ENCODE measurements at places on chromosomes 13 and 19.
A peak's percentile ranks its signal among the peaks of the same experiment; 100 is the strongest.

- DNase-seq, result no peak
Measured at GRCh38 chr13:110643324-110643723, 28.0 kb downstream of the NAXD start.

GRCh38 chr13:110254751-110255553 is 52.0 kb downstream of the COL4A1 start:
- DNase-seq, result no peak

DNA sequence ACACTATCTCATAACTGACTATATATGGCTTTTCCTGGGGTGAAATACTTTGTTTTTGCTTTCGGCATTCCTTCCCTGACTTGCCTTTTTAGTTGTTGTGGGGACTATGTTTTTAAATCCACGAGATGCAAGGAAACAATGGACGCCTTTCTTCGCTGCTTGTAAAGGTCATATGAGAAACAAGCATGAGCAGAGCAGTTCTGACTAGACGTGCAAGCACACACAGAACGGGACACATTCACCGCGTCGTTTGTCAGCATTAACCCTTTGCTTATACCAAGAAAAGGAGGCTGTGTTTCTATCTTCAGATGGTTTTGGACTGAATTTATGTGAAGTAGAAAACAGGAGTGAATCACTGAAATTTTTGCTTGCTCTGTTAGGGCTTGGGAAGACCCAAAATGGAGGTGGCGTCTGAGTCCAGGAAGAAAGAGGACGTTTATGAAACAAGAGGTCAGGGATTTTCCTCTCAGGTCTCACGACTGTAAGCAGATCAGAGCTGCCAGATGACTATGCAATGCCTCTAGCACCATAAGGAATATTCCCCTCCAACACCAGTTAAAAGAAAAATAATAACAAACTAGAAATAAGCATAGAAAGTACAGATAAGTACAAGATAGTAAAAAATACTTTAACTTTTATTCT is 358.9 kb downstream of the DLEU7 start:
- no peak for DNase-seq

DNA sequence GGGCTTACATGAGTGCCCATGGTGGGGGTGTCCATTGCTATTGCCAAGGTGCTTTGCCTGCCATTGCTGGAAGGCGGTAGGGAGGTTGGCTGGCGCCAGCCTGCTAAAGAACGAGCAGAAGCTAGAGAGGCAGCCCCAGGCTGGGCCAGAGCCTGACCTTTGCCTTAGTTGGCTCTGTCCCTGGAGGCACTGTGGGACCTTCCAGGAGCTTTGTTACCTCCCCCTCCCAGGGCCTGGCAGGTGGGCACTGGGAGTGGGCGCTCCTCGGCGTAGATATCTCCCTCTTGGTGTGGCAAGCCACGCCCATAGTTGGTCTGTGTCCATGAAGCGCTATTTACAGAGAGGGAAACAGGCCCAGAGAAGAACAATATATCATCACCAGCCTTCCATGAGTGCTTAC is 2.3 kb upstream of the SLC25A42 start:
- no peak for DNase-seq

DNA sequence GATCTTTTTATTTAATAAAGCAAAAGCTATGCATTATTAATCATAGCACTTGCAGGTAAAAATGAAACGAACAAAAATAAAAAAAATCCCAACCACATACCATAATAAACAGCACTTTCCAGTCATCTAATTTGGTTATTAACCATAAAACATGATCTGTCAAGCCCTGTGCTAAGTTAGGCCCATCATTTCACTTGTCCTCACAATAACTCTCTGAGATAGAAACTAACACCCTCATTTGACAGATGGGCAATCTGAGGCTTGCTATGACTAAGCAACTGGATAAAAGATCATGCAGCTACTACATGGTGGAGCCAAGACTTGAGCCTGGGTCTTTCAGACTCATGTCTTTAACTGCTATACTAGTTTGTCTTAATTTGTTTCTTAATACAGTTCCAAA is 21.8 kb downstream of the PROSER1 start:
- DNase-seq, result no peak

GRCh38 chr19:45569619-45570421 is 14.8 kb downstream of the OPA3 start:
- peak; percentile 19 for DNase-seq

- DNase-seq, result peak; percentile 48
Measured at GRCh38 chr19:13748169-13748828, 16.0 kb upstream of the MRI1 start.

DNA sequence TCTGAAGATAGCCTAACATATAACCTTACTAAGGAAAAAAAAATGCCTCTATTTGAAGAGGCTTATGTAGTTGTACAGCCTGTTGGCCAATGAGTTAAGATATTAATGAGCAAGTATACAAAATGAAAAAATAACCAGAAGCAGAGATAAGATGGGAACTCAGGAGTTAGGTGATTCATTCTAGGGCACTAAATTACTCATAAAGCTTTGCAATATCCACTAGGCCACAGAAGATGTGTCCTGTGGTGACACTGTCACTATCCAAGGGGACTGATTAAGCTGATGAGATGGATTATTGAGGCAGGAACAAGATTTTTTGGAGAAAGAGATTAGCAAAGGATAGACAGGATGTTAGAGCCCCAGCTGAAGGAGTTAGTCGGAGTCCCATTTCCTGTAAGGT is 99.6 kb downstream of the LIG4 start:
- DNase-seq, result no peak

DNA sequence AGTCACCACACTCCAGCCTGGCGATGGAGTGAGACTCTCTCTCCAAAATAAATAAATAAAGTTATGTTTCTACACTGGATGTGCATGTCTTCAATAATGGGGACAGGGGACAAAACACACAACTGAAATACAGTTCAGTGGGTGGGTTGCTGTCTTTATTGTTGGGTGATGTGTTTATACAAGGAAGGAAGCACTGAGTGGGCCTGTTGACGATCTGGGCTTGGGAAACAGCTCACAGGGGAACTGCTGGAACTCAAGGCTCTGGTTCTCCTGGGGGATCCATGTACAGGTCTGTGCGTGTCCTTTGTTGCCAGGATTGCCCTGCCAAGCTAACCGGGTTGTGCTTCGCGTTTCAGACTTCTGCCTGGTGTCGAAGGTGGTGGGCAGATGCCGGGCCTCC is 18.9 kb downstream of the SPINT2 start:
- peak; percentile 72 for DNase-seq

- DNase-seq, result peak; percentile 7
Measured at GRCh38 chr13:29362849-29363604, 232.5 kb downstream of the SLC7A1 start.

DNA sequence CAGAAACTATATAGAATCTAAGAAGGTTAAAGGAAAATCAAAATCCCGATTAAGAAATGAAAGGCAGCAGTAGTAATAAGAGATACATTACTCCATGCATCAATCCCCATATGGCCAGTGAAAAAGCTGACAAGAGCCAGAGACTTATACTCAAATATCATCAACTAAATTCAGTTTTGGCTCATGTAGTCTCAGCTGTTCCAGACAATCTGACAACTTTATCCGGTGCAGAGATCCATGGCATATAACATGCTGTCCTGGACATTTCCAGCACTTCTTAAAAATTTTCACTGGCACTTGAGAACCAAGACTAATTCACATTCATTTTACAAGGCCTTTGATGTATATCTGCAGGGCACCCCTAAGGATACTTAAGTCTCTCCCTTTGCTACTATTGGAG is 255.7 kb upstream of the KLHL1 start:
- DNase-seq, result no peak

- DNase-seq, result no peak
Measured at GRCh38 chr13:33249066-33249465, 36.5 kb downstream of the STARD13 start.

- no peak for DNase-seq
Measured at GRCh38 chr13:106709522-106709921, 141.6 kb upstream of the ARGLU1 start.

DNA sequence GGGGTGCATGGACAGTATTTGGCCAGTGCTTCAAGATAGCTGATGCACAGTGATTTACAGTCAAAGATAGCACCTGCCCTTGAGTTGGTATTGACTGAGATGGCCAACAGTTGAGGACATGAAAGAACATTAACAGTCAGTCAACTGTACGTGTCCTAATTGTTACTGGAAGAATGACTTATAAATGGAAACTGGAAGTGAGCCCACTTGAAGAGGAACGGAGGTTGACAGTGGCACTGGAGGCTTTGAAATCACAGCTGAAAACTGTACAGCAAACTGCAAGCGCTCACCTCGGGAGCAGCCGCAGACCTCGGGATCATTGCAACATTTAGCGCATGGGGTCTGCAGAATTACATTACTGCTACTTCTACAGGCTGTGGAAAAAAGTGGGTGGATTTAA is 77.1 kb downstream of the GGACT start:
- DNase-seq, result no peak

DNA sequence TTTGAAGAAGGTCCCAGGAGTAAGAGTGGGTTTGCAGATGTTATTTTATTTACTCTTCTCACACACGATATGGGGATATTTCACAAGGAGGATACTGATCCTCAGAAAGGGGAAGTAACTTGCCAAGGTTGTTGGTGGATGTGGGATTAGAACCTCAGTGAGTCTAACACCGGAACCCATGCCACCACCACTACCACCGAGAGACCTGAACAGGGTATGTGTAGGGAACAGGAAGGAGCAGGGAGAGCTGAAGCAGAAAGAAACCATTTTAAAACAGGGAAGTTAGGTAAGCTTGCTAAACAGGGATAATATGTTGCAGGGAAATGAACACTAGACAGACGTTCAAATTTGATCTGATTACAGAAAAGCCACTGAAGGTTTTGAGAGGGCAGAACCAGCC is 11.6 kb upstream of the CEACAM3 start:
- DNase-seq, result no peak

DNA sequence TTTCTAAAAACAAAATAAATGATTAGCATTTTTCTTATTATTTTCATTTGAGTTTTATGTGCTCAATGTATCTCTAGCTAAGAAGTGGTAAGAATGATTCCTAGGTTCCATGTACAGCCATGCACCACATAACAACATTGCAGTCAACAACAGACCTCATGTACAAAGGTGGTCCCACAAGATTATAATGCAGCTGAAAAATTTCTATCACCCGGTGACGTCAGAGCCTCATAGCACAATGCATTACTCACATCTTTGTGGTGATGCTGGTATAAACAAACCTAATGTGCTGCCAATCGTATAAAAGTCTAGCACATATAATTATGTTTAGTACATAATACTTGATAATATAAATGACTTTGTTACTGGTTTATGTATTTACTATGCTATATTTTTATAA is 120.5 kb downstream of the SLC7A1 start:
- no peak for DNase-seq

DNA sequence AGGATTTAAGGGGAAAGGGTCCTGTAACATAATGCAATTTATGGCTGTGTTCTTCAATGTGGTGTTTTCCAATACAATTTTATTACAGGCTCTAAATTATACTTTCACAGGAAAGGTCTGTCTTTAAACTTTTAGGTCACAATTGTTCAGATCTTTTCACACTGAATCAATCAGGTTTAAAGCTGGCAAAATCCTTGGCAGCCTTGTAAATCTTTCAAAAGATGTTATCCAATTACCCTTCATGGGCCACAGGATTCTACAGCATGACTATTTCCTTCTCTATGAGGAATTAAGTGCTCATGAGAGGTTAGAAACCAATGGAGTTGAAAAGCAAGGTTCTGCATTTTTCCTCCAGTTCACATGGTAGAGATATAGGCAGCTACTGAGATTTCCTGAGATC is 211.5 kb upstream of the MIR17HG start:
- no peak for DNase-seq

DNA sequence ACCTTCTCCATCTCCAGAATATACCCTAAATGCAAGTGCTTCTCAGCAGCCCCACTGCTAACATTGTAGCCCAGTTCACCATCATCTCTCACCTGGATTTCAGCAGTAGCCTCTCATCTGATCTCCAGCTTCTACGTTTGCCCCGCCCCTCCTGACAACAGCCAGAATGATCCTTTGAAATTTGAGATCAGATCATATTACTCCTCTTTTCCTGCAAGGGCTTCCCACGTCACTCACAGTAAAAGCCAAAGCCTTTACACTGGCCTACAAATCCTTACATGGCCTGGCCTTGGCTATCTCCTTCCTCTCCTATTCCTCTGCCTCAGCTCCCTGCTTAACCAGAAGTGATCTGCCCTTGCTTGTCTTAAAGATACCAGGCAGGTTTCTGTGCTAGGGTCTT is 94.3 kb upstream of the NBEA start:
- DNase-seq, result peak; percentile 17

Measured in NCI-H2171 treated with DMSO at 0.1 percent for 48 hours (cell line).